SK-N-SH treated with all-trans-retinoic acid at 6 μM for 48 hours (cell line): ENCODE measurements at places on chromosomes 6 and 20.

DNA sequence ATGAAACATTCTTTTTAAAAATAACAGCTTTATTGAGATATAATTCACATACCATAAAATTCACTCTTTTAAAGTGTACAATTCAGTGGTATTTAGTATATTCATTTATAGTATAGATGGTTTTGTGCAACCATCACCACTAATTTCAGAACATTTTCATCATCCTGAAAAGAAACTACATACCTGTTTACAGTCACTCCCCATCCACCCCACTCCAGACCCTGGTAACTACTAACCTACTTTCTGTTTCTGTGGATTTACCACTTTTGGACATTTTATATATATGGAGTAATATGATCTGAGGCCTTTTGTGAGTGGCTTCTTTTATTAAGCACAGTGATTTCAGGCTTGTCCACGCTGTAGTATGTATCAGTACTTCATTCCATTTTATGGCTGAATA lies 2.5 kb upstream of the TMEM217 start:
- ATAC-seq = no peak

DNA sequence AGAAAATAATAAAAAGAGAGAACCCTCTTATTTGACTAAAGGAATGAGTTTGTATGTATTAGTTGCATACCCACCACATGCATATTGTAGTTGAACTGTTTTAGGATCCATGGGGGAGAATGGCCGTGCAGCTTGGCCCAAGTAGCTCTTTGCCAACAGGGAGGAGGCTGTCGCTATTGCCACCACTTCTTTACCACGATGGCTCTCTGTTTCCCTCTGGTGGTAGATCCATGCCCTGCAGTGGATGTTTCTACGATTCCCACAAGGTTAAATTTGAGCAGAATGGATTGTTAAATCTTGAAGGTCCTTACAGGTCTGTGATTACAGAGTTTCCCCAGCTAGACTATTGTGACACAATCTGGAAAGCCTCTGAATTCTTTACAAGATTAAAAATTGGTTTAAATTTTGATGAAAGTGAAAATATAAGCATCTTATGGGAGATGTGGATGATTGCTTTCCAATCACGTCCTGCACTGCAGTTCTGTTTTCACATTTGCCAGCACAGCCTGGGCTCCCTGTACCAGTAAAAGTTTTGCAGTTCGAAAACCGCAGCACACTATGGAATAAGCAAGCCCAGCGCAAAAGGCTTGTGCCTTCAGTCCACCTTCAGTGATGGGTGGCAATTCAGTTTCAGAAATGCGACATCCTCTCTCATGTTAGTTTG lies 34.4 kb upstream of the FNDC1 start:
- peak; percentile 88 for ATAC-seq

DNA sequence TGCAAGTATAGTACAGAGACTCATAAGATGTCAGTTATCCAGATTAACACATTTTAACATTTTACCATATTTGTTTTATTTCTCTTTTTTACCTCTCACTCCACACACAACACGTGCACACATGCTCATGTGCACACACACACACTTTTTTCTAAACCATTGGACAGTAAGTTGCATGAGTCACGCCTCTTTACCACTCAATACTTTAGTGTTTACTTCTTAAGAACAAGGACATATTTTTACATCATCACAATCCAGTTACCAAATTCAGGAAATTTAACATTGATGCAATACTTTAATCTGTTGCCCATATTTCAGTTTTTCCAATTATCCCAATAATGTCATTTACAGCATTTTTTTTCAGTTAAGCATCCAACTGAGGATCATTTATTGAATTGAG lies 109.0 kb downstream of the RIN2 start:
- ATAC-seq = no peak

- no peak for ATAC-seq
These were observed 9.8 kb downstream of the SPATA2 start for GRCh38 chr20:49905415-49906091.

DNA sequence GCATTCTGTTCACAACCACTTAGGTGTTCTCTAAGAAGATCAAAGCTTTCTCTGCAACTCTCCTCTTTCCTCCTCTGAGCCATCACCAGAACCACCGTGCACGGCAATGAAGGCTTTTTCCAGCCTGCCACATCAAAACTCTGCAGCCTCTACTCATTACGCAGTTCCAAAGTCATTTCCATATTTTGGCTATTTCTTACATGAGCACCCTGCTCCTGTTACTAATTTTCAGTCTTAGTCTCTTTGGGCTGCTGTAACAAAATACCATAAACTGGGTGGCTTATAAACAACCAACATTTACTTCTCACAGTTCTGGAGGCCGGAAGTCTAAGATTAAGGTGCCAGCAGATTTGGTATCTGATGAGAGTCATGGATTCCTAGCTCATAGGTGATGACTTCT lies 70.4 kb upstream of the THBS2 start:
- ATAC-seq = no peak

GRCh38 chr20:33434434-33434833 lies 9.1 kb downstream of the SNTA1 start:
- ATAC-seq = no peak

GRCh38 chr20:10217721-10218410 lies 764 bp upstream of the SNAP25 start:
- peak; percentile 87 for ATAC-seq

DNA sequence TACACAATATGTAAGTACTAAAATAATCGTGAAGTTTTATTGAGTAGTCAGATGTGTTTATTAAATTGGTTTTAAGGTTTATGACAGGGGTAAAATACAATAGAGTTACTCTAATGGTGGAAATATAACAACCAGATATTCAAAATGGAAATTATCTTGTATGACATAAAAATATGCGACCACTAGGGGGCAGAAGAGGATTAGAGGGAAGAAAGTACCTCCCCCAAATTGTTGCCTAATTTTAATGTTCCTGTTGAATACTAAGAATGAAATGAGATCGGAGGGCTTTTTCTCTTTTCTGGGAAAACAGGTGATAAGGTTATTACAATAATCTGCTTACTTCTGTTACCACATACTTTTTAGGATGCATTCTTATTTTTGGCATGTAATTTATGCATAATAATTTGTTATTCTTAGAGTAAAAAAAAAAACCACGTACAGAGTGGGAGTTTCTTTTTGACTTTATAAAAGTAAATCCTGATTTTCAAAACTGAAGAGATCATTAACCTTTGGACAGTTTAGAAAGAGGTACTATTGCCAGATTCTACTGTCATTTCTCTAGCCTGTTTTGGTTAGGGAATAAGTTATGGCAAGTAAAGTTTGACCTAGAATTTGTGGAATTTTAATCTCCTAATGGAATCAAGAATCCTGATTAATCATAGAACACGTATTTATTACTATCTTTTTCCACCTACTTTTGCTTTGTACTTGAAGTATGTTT lies 159.2 kb downstream of the CD109 start:
- peak; percentile 65; the same call in 2 of the 3 replicates for ATAC-seq

GRCh38 chr6:134802426-134803058 lies 147.4 kb downstream of the ALDH8A1 start:
- ATAC-seq = no peak; the same call in 2 of the 3 replicates

DNA sequence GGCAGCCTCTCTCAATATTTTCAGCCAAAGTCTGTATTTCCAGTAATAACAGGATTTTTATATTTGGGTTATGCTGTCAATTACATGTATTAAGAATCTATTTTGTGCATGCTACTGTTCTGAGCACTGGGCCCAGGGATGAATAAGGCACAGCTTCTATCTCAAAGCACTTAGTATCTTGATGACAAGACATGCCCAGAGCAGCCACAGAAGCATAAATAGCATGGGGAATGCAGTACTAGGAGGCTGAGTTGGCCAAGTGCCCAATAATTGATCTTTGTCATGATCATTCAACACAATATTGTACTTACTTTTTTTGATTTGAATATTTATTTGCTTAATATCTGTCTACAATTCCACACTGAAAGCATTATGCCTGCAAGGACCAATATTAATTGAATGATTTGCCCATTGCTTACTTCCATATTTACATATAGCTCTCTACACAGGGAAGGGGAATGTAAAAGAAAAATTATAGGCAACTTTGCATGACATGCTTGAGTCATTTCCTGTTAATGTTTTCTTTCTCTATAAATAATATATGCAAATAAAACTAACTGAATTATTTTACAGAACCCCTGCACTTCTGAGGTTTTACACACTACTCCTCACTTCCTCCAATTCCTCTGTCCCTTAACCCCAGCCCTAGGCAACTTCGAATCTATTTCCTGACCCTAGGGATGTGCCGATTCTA lies 298.9 kb upstream of the BMP2 start:
- ATAC-seq = no peak

GRCh38 chr6:30213667-30213956 lies 406 bp upstream of the TRIM26 start:
- no peak for ATAC-seq

DNA sequence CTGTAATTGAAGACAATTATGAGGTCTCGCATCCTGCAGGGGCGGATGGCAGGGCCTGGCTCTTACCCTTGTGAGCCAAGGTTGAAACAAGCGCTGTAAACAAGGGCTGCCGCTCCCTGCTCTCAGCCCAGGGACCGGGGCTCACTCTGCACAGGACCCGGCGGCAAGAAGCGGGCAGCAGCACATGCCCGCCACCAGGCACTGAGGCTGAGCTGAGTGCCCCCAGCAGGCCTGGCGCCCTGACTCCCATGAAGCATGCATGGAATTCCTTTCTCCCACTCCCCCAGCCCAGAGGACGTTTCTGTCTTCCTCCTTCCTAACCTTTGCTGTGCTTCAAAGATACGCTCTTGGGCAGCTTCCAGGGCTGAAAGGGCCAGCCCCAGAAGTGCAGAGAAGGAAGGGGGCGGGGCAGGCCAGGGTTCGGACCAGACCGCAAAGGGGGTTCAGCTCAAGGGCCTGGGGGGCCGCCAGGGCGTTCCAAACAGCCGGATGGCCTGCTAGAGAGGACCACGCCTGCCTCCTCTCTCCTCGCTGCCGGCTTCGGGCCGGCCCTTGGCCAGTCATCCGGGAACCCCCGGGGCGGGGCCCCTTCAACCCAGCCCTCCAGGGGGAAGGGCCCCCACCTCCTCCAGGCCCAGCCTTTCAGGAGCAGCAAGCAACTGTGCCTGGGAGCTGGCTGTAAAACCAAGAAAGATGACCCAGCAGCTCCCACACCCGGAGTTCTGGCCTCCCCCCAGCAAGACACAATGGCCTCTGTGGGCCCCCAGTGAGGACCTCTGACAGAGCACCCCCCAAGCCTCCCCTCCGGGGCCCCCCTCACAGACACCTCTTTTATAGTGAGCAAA lies 109.9 kb downstream of the NOL4L start:
- ATAC-seq = peak; percentile 93

GRCh38 chr6:162497389-162497788 lies 230.2 kb downstream of the PRKN start:
- no peak for ATAC-seq

DNA sequence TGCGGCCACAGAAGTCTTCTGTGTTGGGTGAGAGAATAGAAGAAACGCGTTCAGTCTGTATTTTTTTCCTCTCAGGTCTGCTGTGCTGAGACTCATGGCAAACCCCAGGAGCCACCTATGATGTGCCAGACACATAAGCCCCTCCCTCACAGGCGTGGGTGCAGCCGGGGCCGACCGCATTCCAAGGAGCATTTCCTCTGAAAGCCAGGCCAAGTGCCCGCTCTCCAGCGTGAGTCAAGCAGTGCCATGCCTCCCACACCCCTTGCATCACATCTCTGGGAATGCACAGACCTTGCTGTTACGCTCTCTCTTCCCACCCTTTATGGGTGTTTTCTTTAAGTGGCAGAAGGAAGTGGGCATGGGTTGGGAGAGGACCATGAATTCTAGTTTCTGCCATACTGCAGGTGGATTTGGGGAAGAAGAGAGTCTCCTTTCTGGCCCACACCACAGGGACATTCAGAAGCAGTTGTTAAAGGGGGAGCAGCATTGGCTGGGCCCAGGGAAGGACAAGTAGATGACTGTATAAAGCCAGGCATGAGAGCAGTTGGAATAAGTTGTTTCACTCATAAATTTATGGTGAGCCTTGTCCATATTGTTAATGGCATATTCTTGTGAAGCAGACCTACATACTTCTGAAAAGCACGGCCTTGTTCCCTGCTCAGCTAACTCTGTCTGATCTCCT lies 37.1 kb upstream of the TFAP2A start:
- ATAC-seq = peak; percentile 95

- no peak for ATAC-seq
These were observed 117.6 kb downstream of the EPB41L2 start for GRCh38 chr6:130945401-130945919.
